Effector memory CD4-positive, alpha-beta T cell (primary cell): ENCODE measurements at places on chromosomes 12 and 14.

GRCh38 chr12:105667973-105668743 is 337.7 kb downstream of the C12orf75 start:
- H3K4me3 ChIP-seq = no peak overlapping the region
- no peak for DNase-seq
- no peak overlapping the region for H3K27ac ChIP-seq
- H3K4me1 ChIP-seq = no peaks in the 10 kb centered on the region
- no peaks in the 10 kb centered on the region for H3K27me3 ChIP-seq
- H3K36me3 ChIP-seq = no peaks in the 10 kb centered on the region

DNA sequence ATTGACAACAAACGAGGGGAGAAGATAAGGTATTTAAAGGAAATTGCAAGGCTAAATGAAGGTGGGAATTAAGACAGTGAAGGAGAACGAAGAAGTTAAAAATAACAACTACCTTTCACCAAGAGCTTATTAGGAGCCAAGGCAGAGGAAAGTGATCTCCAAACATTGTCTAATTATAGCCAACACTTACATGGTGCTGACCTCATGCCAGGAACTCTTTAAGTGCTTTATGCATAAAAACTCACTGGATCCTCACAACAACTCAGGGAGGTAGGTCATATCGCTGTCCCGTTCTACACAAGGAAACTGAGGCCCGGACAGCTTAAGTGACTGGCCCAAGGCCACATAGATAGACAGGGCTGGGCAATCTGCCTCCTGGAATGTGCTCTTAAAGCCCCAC is 19.5 kb downstream of the TAMALIN start:
- H3K27ac ChIP-seq = no peak overlapping the region
- no peaks in the 10 kb centered on the region for H3K27me3 ChIP-seq
- no peak overlapping the region for H3K4me3 ChIP-seq
- H3K4me1 ChIP-seq = peaks cover 33% of the 10 kb centered on the region
- no peaks in the 10 kb centered on the region for H3K36me3 ChIP-seq

GRCh38 chr14:94650806-94651805 is 38.9 kb downstream of the SERPINA3 start:
- no peak overlapping the region for H3K27ac ChIP-seq
- no peaks in the 10 kb centered on the region for H3K4me1 ChIP-seq
- no peaks in the 10 kb centered on the region for H3K36me3 ChIP-seq
- H3K4me3 ChIP-seq = no peak overlapping the region
- no peak for DNase-seq
- H3K27me3 ChIP-seq = no peaks in the 10 kb centered on the region

DNA sequence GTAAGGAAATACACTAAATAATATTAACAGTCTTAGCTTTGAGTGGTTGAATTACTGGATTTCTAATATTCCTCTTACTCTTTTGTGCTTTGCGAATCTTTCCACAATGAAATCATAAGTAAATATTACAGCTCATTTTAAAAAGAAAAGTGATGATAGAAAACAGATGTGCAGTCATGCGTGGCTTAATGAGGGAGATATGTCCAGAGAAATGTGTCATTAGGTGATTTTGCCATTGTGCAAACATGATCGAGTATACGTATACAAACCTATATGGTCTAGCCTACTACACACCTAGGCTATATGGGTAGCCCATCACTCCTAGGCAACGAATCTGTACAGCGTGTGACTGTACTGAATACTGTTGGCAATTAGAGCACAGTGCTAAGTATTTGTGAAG is 59.3 kb downstream of the SLC15A5 start:
- no peaks in the 10 kb centered on the region for H3K36me3 ChIP-seq
- no peak for DNase-seq
- H3K4me1 ChIP-seq = no peaks in the 10 kb centered on the region
- H3K27me3 ChIP-seq = no peaks in the 10 kb centered on the region

DNA sequence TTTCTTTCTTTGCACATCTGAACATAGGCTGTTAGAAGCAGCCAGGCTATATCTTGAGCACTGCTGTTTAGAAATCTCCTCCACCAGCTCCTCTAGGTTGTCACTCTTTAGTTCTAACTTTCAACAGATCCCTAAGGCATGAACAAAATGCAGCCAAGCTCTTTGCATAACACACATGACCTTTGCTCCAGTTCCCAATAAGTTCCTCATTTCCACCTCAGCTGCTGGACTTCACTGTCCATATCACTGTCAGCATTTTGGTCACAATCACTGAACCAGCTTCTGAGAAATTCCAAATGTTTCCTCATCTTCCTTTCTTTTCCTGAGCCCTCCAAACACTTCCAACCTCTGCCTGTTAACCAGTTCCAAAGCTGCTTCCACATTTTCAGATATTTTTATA is 27.6 kb upstream of the C14orf132 start:
- no peaks in the 10 kb centered on the region for H3K4me1 ChIP-seq
- DNase-seq = no peak
- no peak overlapping the region for H3K27ac ChIP-seq
- H3K27me3 ChIP-seq = no peaks in the 10 kb centered on the region
- no peak overlapping the region for H3K4me3 ChIP-seq
- no peaks in the 10 kb centered on the region for H3K36me3 ChIP-seq

GRCh38 chr12:108162207-108162606 is 33.1 kb downstream of the WSCD2 start:
- no peaks in the 10 kb centered on the region for H3K36me3 ChIP-seq
- no peak for DNase-seq
- H3K27me3 ChIP-seq = no peaks in the 10 kb centered on the region
- H3K27ac ChIP-seq = no peak overlapping the region
- H3K4me3 ChIP-seq = no peak overlapping the region
- no peaks in the 10 kb centered on the region for H3K4me1 ChIP-seq

DNA sequence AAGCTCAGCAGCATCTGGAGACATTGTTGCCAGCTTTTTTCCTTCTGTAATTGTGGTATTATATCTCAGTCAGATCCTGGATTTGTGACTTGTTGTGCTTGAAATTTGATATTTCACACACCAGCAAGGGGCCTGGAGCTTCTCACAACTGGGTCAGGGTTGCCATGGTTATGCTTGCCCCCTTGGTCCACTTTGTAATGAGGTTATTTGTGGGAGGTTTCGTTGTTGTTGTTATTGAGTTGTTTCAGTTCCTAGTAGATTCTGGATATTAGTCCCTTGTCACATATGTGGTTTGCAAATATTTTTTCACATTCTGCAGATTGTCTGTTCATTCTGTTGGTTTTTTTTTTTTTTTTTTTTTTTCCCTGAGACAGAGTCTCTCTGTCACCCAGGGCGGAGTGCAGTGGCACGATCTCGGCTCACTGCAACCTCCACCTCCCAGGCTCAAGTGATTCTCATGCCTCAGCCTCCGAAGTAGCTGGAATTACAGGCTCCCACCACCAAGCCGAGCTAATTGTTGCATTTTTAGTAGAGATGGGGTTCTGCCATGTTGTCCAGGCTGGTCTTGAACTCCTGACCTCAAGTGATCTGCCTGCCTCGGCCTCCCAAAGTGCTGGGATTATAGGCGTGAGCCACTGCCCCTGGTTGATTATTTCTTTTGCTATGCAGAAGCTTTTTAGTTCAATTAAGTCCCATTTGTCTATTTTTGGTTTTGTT is 80.6 kb upstream of the ETV6 start:
- no peak overlapping the region for H3K4me3 ChIP-seq
- no peaks in the 10 kb centered on the region for H3K4me1 ChIP-seq
- no peak for DNase-seq

- no peaks in the 10 kb centered on the region for H3K36me3 ChIP-seq
- no peaks in the 10 kb centered on the region for H3K4me1 ChIP-seq
- no peak for DNase-seq
- no peaks in the 10 kb centered on the region for H3K27me3 ChIP-seq
- H3K27ac ChIP-seq = no peak overlapping the region
- no peak overlapping the region for H3K4me3 ChIP-seq
Observed at GRCh38 chr14:92706386-92706785, 42.0 kb downstream of the LGMN start.

DNA sequence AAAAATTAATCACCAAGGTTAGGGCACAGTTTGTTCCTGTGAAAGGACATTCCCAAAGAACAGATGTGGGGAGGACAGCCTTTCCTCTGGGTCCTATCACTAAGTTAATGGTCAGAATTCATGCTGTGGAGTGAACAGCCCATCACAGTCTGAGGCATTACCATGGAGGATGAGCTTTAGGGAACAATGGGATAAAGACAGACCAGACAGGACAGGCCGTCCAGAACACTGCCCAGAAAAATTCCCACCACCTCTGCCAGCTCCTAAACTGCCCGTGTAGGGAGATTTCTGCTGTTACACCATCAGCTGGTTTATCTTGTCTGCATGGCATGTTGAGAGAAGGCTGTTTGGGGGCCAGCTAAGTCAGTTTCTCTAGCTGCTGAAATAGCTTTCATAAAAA is 49.6 kb upstream of the IFNG-AS1 start:
- H3K4me3 ChIP-seq = no peak overlapping the region
- H3K27ac ChIP-seq = no peak overlapping the region
- H3K4me1 ChIP-seq = no peaks in the 10 kb centered on the region
- DNase-seq = no peak
- H3K36me3 ChIP-seq = no peaks in the 10 kb centered on the region

DNA sequence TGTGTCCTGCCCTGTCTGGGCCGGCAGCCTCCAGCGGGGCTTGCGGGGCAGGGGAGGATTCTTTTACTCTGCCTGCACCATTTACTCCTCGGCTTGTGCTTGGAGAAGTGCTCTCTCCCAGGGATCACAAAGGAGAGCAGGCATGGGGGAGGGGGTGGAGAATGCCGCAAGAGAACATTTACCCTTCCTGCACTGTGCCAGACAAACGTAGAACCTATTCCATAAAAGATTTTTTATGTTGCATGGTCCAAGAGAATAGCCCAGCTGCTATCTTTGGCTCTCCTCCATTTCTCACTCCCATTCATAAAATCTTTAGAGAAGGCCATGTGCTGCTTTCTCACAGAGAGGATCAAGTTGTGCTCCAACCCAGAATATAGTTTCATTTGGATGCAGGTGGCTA is 159.4 kb downstream of the SPTSSA start:
- H3K27ac ChIP-seq = no peak overlapping the region
- H3K4me1 ChIP-seq = no peaks in the 10 kb centered on the region
- no peaks in the 10 kb centered on the region for H3K36me3 ChIP-seq
- no peak overlapping the region for H3K4me3 ChIP-seq
- H3K27me3 ChIP-seq = no peaks in the 10 kb centered on the region

DNA sequence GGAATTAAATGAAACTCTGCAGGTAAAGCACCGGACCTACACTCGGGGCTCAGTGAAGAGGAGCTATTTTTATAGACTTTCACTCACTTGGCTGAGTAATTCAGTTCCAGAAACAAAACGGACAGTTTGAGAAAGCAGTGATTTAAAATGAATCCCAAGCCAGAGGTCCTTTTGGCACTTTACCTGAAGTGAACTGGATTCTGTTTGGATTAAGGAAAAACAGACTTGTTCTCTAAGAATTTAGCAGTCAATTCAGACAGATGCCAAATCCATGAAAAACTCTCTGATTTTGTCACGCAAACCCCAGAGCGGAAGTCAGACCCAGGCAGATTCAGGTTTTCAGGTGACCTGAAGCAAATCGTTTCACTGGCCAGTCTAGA is 4.9 kb upstream of the VASH1 start:
- H3K36me3 ChIP-seq = no peaks in the 10 kb centered on the region
- H3K4me3 ChIP-seq = no peak overlapping the region
- peaks cover 5% of the 10 kb centered on the region for H3K4me1 ChIP-seq

DNA sequence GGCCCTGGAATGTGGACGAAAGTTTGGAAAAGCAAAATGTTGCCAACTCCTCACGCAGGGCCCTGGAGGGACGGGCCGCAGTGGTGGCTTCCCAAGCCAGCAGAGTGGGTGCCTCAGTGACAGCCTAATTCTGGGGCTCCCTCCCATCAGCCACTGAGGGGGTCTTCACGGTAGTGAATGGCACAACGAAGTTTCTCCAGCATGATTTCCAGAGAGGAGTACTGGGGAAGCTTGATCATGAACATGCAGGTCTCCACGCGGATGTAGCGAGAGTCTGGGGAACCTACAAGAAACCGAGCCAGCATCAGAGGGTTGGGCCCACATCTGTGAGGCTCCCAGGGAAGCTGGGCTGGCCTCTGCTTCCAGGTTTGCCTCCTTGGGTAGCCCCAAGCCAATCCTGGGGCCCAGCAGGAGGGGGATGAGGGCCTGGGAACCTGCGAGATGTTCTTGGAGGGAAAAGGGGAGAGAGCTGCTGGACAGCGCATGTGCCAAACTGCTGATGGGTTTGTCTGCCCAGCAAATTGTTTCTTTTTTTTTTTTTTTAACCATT is 37.0 kb downstream of the TRAFD1 start:
- DNase-seq = no peak
- peaks cover 7% of the 10 kb centered on the region for H3K4me1 ChIP-seq
- peaks cover 14% of the 10 kb centered on the region for H3K36me3 ChIP-seq
- no peak overlapping the region for H3K4me3 ChIP-seq

GRCh38 chr12:68359674-68360073 is 27.5 kb upstream of the MDM1 start:
- no peak overlapping the region for H3K27ac ChIP-seq
- no peak overlapping the region for H3K4me3 ChIP-seq
- peaks cover 2% of the 10 kb centered on the region for H3K4me1 ChIP-seq
- no peak for DNase-seq
- H3K36me3 ChIP-seq = no peaks in the 10 kb centered on the region

DNA sequence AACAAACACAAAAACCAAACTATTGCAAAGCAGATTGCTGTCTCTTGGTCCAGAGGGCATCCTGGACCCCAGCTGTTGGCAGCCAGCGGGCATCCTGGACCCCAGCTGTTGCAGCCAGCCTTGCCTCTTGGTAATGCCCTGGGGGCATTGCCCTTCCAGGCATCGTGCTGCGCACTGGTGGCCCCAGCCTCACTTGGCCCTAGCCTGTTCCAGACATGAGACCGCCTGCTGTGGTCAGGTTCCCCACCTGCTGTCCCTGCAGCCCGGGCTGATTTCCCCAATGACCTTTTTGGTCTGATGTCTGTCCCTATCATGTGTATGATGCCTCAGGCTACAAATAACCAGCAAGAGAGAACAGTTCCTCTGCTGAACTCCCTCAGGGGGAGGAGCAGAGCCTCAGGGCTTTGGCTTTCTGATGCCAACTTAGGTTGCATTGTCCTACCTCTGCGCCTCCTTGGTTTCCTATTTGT is 20.8 kb downstream of the MLXIP start:
- H3K27me3 ChIP-seq = no peaks in the 10 kb centered on the region
- H3K27ac ChIP-seq = peak overlapping the region; percentile 1
- H3K4me3 ChIP-seq = no peak overlapping the region
- H3K4me1 ChIP-seq = peaks cover 31% of the 10 kb centered on the region
- no peaks in the 10 kb centered on the region for H3K36me3 ChIP-seq
- no peak for DNase-seq

DNA sequence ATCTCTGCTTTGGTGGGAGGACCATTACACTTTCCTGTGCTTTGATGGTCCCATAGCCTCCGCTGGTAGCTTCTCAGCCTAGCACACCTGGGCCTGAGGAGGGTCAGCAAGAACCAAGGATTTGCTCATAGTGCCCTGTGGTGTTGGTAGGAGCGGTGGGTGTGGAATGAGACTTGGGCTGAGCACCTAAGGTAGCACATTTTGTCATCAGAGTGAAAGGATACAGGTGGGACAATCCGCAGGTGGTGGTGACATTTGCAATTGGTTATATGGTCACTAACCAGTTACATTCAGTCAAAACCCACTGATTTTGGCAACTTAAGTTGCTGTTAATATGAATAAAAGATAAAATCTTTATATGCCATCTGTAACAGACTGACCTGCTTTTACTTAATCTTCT is 46.7 kb downstream of the TTC6 start:
- H3K4me1 ChIP-seq = no peaks in the 10 kb centered on the region
- no peak for DNase-seq
- no peaks in the 10 kb centered on the region for H3K27me3 ChIP-seq
- no peak overlapping the region for H3K4me3 ChIP-seq
- no peaks in the 10 kb centered on the region for H3K36me3 ChIP-seq

GRCh38 chr12:101204602-101205304 is 5.3 kb downstream of the SLC5A8 start:
- H3K27ac ChIP-seq = no peak overlapping the region
- no peak for DNase-seq
- no peaks in the 10 kb centered on the region for H3K36me3 ChIP-seq
- H3K4me3 ChIP-seq = no peak overlapping the region
- no peaks in the 10 kb centered on the region for H3K4me1 ChIP-seq
